Sigmoid colon (tissue), 7 donors: ENCODE measurements at places on chromosomes 5 and 9. TPM values are rescaled to one million over a fixed set of nuclear protein-coding genes. Genes with fewer than 3 reads are reported as not detected.

IL13 gene
- not detected for total RNA-seq

LCN9 gene
- not detected for total RNA-seq

JMY gene
- 33.2 TPM for total RNA-seq

N4BP3 gene
- 1.4 TPM for total RNA-seq

OSMR gene
- 40.7 TPM for total RNA-seq

TAF11L10 gene
- total RNA-seq, result not detected

KIF20A gene
- 0.36 TPM for total RNA-seq

MEGF9 gene
- total RNA-seq, result 17.7 TPM

LRRC70 gene
- total RNA-seq, result 3.2 TPM

CATSPER3 gene
- total RNA-seq, result not detected

TRMT10B gene
- 7.1 TPM for total RNA-seq

PCDHA1 gene
- total RNA-seq, result not detected

PCDHGB5 gene
- total RNA-seq, result 10.0 TPM

LCN1 gene
- not detected for total RNA-seq

ZNF367 gene
- total RNA-seq, result 1.2 TPM

LRSAM1 gene
- total RNA-seq, result 31.8 TPM

C9orf50 gene
- 1.2 TPM for total RNA-seq

PCDHB15 gene
- total RNA-seq, result 5.5 TPM

PLPP7 gene
- 19.0 TPM for total RNA-seq

MARVELD2 gene
- total RNA-seq, result 0.49 TPM

UGT3A2 gene
- not detected for total RNA-seq

PCDHGA6 gene
- 5.8 TPM for total RNA-seq

LRRC19 gene
- 0.83 TPM for total RNA-seq

SHC3 gene
- total RNA-seq, result 0.68 TPM

CCNJL gene
- total RNA-seq, result 0.16 TPM

SLC1A3 gene
- 19.1 TPM for total RNA-seq

SLC2A8 gene
- 65.4 TPM for total RNA-seq
